ENCODE measurements at places on chromosomes 16 and 17. TPM values are rescaled to one million over a fixed set of nuclear protein-coding genes. Genes with fewer than 3 reads are reported as not detected.

GRCh38 chr17:68807998-68808772 is 147.0 kb downstream of the ABCA8 start:
- no peak overlapping the region for H3K27ac ChIP-seq
- H3K4me1 ChIP-seq = peaks cover 2% of the 10 kb centered on the region
- no peak overlapping the region for H3K4me3 ChIP-seq
- no peaks in the 10 kb centered on the region for H3K27me3 ChIP-seq

The SSTR5 gene
- not detected for total RNA-seq

The TMEM238L gene
- not detected for total RNA-seq

The PMFBP1 gene
- under 0.01 TPM for total RNA-seq

- H3K27ac ChIP-seq = no peak within 1 kb of the TSS
- H3K4me3 ChIP-seq = no peak within 1 kb of the TSS
- H3K36me3 ChIP-seq = no peaks in the 10 kb centered on the region
- DNase-seq = no peak
These were observed at the start of gene PERCC1 for GRCh38 chr16:1430759-1431496. Gene PERCC1 (plus strand): TSS chr16:1431078. CDS start chr16:1432594, 1,516 bp downstream.

The KRTAP9-4 gene
- not detected for total RNA-seq

- H3K27ac ChIP-seq = no peak overlapping the region
- H3K27me3 ChIP-seq = no peaks in the 10 kb centered on the region
- no peak overlapping the region for H3K4me3 ChIP-seq
- no peak for DNase-seq
These were observed 12.5 kb downstream of the GSG1L2 start for GRCh38 chr17:9809409-9809808.

The RRAD gene
- 1.4 TPM for total RNA-seq

DNA sequence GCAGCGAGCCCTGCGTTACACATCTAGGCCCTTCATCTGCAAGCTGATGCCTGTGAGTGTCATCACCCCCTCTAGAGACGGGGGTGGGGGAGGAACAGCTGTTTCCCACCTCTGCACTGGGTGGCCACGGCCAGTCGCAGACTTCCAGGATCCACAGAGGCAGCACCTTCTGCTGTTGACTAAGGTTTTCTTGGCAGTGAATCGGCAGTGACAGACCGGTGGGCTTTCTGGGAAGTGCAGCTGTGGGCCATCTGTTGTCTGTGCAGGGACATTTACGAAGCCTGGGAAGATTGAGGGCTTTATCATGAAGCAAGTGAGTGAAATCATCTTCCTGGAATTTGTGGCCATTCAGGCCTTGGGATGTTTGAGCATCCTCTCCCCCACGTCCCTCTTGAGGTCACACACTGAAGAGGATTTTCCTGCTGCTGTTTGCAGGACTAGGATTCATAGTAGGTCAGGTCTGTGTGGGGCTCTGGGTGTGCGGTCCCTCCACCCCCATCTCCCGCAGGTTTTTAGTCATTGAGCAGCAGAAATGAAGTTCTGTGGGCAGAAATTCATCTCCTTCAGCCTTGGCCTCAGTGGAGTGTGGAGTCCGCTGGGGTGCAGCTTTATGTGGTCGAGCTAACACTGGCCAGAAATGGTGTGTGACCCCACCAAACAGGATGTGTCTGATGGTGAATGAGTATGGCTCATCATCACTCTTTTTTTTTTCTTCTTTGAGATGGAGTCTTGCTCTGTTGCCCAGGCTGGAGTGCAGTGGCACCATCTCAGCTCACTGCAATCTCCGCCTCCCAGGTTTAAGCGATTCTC is 12.0 kb downstream of the PGS1 start:
- H3K36me3 ChIP-seq = peaks cover 8% of the 10 kb centered on the region
- H3K27me3 ChIP-seq = no peaks in the 10 kb centered on the region
- peaks cover 43% of the 10 kb centered on the region for H3K4me1 ChIP-seq

The ALOX12 gene
- not detected for total RNA-seq

DNA sequence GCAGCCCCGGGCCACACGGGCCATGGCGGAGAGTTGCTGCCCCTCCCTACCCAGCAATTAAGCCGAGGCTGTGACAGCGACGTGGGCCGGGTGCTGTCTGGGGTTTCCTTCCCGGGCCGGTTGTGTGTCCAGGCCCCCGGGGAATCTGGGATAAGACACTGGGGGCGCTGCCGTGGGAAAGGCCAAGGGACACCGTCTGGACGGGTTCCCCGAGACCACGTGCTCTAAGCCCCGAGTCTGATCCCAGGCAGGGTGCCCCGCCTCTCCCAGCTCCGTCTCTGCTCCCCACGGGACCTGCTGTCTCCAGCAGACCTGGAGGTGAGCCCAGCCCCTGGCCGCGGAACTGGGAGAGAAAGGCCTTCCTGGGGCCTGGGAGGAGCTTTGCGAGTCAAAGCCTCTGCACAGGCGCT is 92.2 kb downstream of the IRX3 start:
- no peaks in the 10 kb centered on the region for H3K36me3 ChIP-seq
- H3K27me3 ChIP-seq = peaks cover 7% of the 10 kb centered on the region
- no peaks in the 10 kb centered on the region for H3K4me1 ChIP-seq
- H3K4me3 ChIP-seq = no peak overlapping the region
- no peak overlapping the region for H3K27ac ChIP-seq

- no peak overlapping the region for H3K27ac ChIP-seq
- no peaks in the 10 kb centered on the region for H3K27me3 ChIP-seq
- no peak for DNase-seq
- H3K4me3 ChIP-seq = no peak overlapping the region
- no peaks in the 10 kb centered on the region for H3K36me3 ChIP-seq
- H3K4me1 ChIP-seq = no peaks in the 10 kb centered on the region
These were observed 331.2 kb downstream of the MAF start for GRCh38 chr16:79269211-79269863.

DNA sequence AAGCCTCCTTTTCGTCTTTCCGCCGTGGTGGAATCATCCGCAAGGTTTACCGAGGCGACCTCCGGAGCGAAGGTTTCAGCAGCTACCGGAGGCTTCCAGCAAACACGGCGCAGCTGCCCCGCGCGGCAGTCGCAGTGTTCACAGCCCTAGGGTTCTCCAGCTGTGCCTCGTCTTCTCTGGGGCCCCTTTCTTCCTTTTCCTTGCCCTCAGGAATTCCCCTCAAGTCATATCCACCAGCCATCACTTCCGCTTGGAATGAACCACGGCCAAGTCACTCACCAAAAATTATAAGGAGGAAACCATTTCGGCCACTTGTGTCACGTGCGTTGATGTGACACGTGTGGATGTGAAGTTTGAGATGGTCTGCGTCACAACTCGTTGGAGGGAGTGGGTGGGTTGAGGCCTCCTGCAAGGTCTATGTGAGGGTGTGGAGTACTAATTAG is 636 bp upstream of the ERN1 start:
- H3K27me3 ChIP-seq = no peaks in the 10 kb centered on the region
- DNase-seq = peak; percentile 80
- H3K36me3 ChIP-seq = no peaks in the 10 kb centered on the region
- H3K27ac ChIP-seq = peak overlapping the region; percentile 70
- H3K4me3 ChIP-seq = peak overlapping the region; percentile 49

The C1QTNF8 gene
- not detected for total RNA-seq

DNA sequence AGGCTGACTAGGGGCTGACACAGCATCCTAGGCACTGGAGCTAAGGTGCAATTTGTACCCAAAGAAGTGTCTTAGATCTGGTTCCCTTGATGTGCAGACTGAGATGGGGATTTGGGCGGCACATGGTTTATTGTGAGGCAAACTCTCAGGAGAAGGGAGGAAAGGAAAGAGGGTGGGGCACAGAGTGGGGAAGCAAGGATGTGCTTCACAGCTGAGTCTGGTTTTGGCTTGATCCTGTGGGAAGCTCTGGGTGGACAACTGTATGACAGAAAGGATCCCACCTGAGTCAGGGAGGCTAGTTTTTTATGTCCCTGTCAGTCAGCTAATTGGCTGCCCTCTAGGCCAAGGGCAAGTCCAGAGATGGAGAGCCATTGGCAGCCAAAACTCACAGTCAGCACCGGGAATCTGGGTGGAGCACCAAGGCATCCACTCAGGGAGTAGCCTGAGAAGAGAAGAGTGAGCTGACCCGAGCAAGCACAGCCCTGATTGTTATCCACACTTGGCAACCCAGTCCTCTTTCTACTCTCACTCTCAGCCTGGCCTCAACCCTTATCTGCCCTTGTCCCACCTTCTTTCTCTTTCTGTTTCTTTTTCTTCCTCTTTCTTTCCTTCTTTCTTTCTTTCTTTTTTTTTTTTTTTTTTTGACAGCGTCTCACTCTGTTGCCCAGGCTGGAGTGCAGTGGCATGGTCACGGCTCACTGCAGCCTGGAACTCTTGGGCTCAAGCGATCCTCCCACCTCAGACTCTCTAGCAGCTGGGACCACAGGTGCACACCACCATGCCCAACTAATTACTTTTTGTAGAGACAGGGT is 12.0 kb downstream of the ARL4D start:
- no peaks in the 10 kb centered on the region for H3K36me3 ChIP-seq
- H3K4me3 ChIP-seq = no peak overlapping the region
- DNase-seq = no peak
- H3K27me3 ChIP-seq = no peaks in the 10 kb centered on the region
- peaks cover 26% of the 10 kb centered on the region for H3K4me1 ChIP-seq

- H3K27ac ChIP-seq = no peak overlapping the region
- no peaks in the 10 kb centered on the region for H3K27me3 ChIP-seq
- H3K4me3 ChIP-seq = no peak overlapping the region
These were observed 3.7 kb upstream of the MRPL28 start for GRCh38 chr16:373848-374615.

The CSH1 gene
- total RNA-seq = not detected

- DNase-seq = peak; percentile 17
- no peaks in the 10 kb centered on the region for H3K4me1 ChIP-seq
- H3K4me3 ChIP-seq = no peak overlapping the region
- no peaks in the 10 kb centered on the region for H3K27me3 ChIP-seq
These were observed 386.2 kb downstream of the SNX29 start for GRCh38 chr16:12362482-12363458.

The CA4 gene
- not detected for total RNA-seq

GRCh38 chr16:49505556-49505955 is 132.0 kb downstream of the C16orf78 start:
- no peak for DNase-seq
- H3K4me3 ChIP-seq = no peak overlapping the region
- H3K4me1 ChIP-seq = no peaks in the 10 kb centered on the region
- no peak overlapping the region for H3K27ac ChIP-seq
- H3K36me3 ChIP-seq = no peaks in the 10 kb centered on the region

GRCh38 chr17:48488548-48489106 is 42.2 kb downstream of the HOXB1 start:
- H3K4me1 ChIP-seq = peaks cover 28% of the 10 kb centered on the region
- H3K27ac ChIP-seq = no peak overlapping the region
- DNase-seq = no peak
- no peaks in the 10 kb centered on the region for H3K27me3 ChIP-seq
- no peaks in the 10 kb centered on the region for H3K36me3 ChIP-seq
- no peak overlapping the region for H3K4me3 ChIP-seq

- H3K4me1 ChIP-seq = no peaks in the 10 kb centered on the region
- H3K27me3 ChIP-seq = peaks cover 36% of the 10 kb centered on the region
These were observed 23.1 kb downstream of the PIPOX start for GRCh38 chr17:29066047-29066446.

The MYH13 gene
- total RNA-seq = not detected

GRCh38 chr17:73710095-73710592 is 65.9 kb upstream of the SDK2 start:
- H3K4me1 ChIP-seq = no peaks in the 10 kb centered on the region
- DNase-seq = peak; percentile 4
- H3K4me3 ChIP-seq = no peak overlapping the region
- H3K27me3 ChIP-seq = no peaks in the 10 kb centered on the region

DNA sequence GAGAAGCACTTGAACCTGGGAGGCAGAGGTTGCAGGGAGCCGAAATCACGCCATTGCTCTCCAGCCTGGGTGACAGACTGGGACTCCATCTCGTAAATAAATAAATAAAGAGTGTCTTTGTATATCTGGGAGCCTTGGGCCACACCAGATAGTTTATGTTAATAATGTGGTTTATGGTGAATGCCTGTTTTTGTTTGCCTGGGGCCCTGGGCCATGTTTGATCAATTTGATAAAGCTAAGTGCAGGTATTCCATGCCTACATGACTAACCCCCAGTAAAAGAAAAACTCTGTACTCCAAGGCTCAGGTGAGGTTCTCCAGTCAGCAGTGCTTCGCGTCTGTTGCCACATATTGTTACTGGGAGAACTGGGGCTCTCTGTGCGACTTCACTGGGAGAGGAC is 15.1 kb downstream of the SCIMP start:
- peaks cover 5% of the 10 kb centered on the region for H3K36me3 ChIP-seq
- no peak overlapping the region for H3K27ac ChIP-seq
- H3K27me3 ChIP-seq = no peaks in the 10 kb centered on the region
- no peak overlapping the region for H3K4me3 ChIP-seq

- no peak for DNase-seq
- H3K4me1 ChIP-seq = peaks cover 20% of the 10 kb centered on the region
- no peaks in the 10 kb centered on the region for H3K27me3 ChIP-seq
- H3K27ac ChIP-seq = peak overlapping the region; percentile 88
- peak overlapping the region; percentile 33 for H3K4me3 ChIP-seq
- H3K36me3 ChIP-seq = no peaks in the 10 kb centered on the region
These were observed 673 bp upstream of the CHD9 start for GRCh38 chr16:53053967-53054669.

- peaks cover 13% of the 10 kb centered on the region for H3K4me1 ChIP-seq
- H3K27ac ChIP-seq = peak overlapping the region; percentile 99
- peak; percentile 80 for DNase-seq
- peak overlapping the region; percentile 71 for H3K4me3 ChIP-seq
- no peaks in the 10 kb centered on the region for H3K27me3 ChIP-seq
These were observed 390 bp downstream of the FOXL1 start for GRCh38 chr16:86578611-86579267.

DNA sequence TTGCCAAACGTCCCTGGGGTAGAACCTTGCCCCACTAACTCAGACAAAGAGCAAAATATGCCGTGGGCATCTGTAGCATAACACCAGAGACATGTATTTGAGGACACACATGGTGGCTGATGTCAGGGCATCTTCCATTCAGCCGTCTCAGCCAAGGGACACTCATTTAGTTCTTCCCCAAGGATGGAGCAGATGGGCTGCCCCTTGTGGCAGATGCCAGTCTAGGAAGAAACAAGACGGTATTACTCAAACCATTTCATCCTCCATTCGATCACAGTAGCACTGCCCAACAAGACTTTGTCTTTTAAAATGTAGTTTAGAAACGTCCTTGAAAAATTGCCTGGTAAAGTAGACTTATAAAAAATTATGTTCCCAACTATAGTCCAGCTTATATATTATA is 937.6 kb upstream of the EEF2KMT start:
- DNase-seq = no peak
- H3K27ac ChIP-seq = no peak overlapping the region
- H3K27me3 ChIP-seq = no peaks in the 10 kb centered on the region
- no peaks in the 10 kb centered on the region for H3K36me3 ChIP-seq
- H3K4me1 ChIP-seq = no peaks in the 10 kb centered on the region
- H3K4me3 ChIP-seq = no peak overlapping the region

DNA sequence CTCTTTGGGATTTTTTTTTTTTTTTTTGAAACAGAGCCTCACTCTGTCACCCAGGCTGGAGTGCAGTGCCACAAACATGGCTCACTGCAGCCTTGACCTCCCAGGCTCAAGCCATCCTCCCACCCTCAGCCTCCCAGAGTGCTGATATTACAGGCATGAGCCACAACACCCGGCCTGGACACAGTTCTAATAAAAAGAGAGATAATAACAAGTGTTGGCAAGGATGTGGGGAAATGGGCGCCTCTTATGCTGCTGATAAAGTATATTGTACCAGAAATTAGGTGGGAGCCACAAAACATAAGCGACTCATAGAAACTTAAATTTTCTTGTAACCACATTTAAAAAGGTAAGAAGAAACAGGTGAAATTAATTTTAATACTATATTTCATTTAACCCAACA is 50.4 kb upstream of the FA2H start:
- H3K36me3 ChIP-seq = no peaks in the 10 kb centered on the region
- DNase-seq = no peak
- no peak overlapping the region for H3K27ac ChIP-seq
